ENCODE measurements at places on chromosomes 7 and 10.

DNA sequence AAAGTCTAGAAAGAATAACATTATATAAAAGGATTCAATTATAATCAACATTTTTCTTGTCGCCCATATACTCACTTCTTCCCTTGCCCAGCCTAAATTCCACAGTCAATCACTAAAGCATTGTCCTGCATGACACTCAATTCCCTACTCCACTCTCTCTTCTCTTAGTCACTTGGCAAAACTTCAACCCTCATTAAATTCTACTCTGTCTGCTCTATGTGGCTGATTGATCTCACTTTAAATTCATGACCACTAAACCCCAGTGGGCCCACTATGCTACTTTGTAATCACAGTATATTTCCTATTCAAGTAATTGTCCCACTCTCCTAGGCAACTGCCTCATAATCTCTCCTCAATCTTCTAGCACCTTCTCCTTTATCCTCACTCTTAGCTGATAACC is 54.1 kb downstream of the MTERF1 start:
- DNase-seq: peak; percentile 5

- DNase-seq: no peak
These were observed 23.3 kb downstream of the SEM1 start for GRCh38 chr7:96686305-96686704.

GRCh38 chr7:105648561-105649401 is 67.5 kb upstream of the EFCAB10 start:
- DNase-seq: no peak

DNA sequence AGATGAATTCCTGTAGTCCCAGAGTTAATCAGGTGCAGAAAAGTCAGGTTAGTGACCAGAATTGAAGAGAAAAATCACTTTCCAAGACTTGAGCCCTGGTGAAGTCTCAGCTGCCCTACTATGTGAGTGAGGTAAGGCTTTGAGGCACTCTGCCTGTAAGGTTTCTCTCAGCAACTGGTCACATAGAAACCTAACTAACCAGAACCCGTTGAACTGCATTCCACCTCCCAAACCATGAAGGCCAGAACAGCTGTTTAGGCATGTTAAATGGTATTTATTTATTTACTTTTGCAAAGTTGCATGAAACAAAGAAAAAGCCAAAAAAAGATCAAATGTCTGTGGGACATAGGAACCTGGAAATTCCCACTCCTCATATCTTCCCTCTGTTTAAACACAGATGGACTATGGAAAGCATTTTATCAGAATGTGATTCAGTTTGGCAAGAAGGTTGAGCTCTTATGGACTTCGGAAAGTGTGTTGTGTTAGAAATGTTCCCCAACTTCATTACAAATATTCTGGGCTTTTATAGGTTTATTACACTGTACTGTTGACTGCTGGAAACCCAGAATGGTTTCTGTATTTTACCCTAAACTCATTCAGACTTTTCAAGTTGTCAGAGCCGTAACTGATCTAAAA is 12.8 kb upstream of the GPR85 start:
- peak; percentile 17 for DNase-seq

GRCh38 chr7:93048136-93048930 is 69.4 kb downstream of the SAMD9 start:
- peak; percentile 86 for DNase-seq

GRCh38 chr10:28105561-28105960 is 106.7 kb upstream of the ODAD2 start:
- no peak for DNase-seq

DNA sequence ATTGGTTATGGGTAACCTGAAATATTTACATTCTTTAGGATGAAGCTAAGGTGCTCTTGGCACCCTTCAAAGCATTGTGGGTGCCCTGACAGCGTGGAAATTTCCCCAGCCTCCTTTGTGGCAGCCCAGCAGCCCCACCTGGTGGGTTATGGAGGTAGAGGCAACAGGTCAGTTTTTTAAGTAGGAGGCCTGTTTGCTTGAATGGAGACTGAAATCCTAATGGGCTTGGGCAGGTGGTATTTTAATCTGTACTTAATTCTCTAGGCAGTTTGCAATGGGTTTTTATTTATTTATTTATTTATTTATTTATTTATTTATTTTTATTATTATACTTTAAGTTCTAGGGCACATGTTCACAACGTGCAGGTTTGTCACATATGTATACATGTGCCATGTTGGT is 139.4 kb downstream of the EPC1 start:
- DNase-seq: peak; percentile 28

GRCh38 chr10:125027871-125028869 is 86.2 kb downstream of the ZRANB1 start:
- DNase-seq: peak; percentile 29

DNA sequence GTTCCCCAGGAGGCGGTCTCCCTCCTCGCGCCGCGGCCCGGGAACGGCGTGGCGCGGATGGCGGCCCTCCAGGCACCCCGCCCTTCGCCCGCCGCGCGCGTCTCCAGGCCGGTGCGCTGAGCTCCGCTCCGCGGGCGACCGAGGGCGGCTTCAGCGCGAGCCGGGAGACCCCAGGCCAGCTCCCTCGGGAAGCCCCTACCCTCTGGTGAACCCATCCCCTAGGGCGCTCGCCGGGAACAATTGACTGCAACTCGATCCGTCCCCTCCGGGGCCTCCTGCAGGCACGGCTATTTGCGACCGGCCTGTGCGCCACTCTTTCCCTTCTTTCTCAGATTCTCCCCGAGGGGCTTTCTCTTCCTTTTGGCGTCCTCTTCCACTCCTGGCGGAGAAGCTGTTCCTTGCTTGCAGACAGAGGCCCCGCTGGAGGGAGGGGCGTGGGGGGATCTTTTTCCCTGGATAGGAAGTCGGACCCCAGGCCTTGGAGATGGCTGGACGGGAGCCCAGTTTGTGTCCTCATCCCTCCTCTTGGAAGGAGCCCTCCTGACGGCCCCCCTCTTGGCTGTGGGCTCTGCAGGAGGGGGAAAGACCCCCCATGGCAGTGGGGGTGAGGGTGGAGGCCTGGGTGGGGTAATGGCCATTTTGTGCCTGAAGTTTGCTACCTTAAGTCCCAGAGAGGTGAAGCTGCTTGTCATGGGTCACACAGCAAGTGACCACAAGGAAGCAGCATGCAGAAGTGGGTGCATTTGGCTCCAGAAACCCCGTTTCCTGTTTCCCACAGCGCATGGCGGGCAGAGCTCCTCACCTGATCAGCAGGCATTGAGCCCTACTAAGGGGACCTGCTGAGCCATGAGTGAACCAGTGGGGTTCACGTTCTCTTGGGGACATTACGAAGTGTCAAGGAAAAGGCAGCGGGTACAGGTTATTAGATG is 171.2 kb upstream of the TNRC18 start:
- peak; percentile 38 for DNase-seq

- peak; percentile 47 for DNase-seq
These were observed 78.3 kb downstream of the SLC25A40 start for GRCh38 chr7:87797798-87798403.

DNA sequence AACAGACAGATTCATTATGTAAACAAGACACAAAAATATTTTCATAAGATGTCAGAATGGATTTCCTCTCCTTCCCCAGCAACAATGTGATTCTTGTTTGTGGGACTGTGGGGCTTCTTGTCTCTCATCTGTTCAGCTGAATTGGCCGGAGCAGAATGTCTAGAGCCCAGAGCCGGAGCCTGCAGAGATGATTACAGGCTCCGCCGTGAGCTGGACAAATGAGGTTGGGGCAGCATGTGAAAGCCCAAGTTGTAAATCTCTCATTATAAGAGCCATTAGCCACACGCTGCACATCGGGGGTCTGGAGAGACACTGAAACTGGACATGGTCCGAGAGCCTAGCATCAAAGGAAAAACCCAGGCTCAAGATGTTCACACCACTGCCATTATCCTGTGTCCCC is 137.0 kb upstream of the ADAM12 start:
- no peak for DNase-seq

- no peak for DNase-seq
These were observed 267.9 kb downstream of the SUGCT start for GRCh38 chr7:40402661-40403060.

DNA sequence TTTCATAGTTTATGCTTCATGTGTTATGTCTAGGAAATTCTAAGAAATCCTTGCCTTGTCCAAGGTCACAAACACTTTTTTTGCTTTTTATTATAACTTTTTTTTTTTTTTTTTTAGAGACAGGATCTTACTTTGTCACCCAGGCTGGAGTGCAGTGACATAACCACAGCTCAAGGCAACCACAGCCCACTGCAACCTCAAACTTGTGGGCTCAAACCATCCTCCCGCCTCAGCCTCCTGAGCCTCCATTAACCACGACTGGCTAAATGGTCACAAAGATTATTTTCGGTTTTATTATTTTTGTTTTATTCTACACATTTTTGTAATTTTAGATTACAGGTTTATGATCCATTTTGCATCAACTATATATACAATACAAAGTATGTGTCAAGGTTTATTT is 7.1 kb upstream of the FAM204A start:
- DNase-seq: no peak

Measured in IMR-90 (cell line).